ENCODE measurements at places on chromosomes 4 and X.

DNA sequence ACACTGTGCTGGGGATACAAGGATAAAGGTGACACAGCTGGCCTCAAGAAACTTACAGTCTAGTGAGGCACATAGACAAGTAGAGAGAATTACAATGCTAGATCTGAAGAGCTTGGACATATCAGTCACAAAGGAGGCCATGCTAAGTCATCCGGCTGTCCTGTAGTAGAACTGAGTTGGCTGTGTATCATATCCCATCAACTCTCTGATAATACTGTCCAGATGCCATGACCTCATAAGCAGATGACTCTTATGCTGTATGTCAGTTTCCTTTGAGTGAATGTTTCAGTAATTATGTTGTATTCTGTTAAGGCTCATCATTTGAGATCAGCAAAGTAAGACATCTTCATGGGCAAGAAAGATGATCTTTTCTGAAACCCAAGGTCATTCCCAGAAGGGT lies 442.9 kb downstream of the MID1IP1 start:
- DNase-seq, result no peak

- no peak for DNase-seq
These were observed 18.4 kb upstream of the OGT start for GRCh38 chrX:71514367-71515037.

DNA sequence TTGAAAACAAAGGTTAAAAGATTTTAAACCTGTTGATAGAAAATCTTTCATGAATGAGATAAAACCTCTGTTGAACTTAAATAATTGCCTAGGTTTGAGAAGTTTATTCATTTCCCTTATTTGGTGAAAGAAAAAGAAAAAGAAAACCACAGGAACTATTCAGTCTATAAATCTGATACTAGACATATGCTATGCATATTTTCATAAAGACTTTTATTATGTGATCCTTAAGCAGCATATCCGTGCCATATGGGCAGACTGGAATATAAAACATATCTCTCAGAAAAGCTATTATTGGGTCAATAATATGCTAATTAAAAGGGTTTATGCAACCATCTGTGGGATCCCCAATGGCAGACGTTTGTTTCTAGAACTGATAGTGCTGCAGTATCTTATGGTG lies 178.7 kb downstream of the RASL11B start:
- no peak for DNase-seq

DNA sequence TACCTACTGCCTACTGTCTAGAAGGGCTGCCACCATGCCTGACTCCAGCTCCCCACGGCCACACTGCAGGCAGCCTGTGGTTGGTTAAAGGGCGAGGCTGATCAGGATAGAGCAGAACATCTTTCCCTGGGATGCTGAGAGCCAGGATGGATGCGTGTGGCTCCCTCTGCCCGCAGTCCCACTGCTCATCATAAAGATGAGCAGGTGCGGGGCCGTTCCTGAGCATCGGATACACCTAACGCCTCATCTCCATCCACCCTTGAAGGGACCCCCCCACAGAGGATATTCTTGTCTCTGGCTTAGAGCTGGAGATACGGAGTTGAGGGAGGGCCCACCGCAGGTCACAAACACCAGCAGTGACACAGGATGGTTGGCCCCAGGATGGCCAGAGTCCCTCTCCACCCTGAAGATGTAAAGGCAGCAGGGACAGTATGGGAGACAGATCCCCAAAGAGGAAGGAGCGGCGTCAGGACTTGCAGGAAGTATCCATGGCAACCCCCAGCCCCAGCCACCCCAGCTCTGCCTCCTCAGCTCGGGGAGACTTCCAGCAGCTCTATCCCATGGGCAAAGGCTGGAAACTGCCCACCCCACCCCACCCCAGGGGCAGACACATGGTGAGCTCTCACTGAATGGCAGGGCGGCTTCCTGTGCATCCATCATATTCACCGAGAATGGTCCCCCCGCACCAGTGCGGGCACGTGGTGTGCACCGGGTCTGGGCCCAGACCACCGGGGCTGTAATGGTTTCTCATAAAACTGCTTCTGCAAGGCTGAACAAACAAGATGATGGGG lies 19.3 kb downstream of the PPP2R2C start:
- DNase-seq, result peak; percentile 27

- no peak for DNase-seq
These were observed 884.5 kb upstream of the EPHA5 start for GRCh38 chr4:66554826-66555225.

- DNase-seq, result no peak
These were observed 45.2 kb upstream of the SLC39A8 start for GRCh38 chr4:102390438-102390837.

GRCh38 chr4:174423257-174423944 lies 98.9 kb downstream of the HPGD start:
- peak; percentile 49 for DNase-seq

GRCh38 chr4:101708293-101709039 lies 82.1 kb upstream of the BANK1 start:
- peak; percentile 19 for DNase-seq

GRCh38 chrX:258291-259040 lies 22.7 kb upstream of the PLCXD1 start:
- DNase-seq, result no peak

DNA sequence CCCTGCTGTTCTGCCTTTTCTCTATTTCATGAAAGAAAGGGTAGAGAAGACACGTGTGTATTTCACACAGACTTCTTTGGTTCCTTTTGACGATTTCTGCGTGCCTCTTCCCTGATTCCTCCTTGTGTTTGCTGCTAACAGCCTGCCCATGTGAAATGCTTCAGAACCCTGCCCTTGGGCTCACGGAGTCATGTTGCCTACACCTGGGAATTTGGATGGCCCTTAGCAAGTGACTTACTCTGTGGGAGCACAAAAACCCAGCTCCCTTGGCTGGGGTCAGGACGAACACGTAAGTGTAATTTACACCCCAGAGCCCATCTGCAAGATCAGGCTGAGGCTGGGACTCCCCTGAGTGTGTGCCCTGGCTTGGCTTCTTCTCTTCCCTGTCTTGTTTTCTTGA lies 220.3 kb upstream of the BCOR start:
- no peak for DNase-seq

DNA sequence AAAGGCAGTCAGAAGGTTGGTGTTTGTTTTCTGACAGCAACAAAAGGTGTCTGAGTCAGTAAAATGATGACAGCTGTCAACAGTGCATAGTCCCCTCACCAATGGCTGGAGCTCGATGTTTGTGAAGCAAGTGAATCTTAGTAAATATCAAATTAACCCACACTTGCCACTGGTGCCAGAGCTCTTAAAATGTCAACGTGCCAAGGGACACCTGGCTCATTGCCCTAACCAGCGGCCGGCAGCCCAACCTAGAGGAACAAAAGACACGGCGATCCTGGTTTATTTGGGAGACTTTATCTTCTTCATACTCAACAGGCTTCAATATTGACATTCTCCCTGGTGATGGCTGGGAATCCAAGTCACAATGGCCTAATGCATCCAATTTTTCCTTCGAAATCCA lies 143.4 kb downstream of the CPEB2 start:
- peak; percentile 46 for DNase-seq

DNA sequence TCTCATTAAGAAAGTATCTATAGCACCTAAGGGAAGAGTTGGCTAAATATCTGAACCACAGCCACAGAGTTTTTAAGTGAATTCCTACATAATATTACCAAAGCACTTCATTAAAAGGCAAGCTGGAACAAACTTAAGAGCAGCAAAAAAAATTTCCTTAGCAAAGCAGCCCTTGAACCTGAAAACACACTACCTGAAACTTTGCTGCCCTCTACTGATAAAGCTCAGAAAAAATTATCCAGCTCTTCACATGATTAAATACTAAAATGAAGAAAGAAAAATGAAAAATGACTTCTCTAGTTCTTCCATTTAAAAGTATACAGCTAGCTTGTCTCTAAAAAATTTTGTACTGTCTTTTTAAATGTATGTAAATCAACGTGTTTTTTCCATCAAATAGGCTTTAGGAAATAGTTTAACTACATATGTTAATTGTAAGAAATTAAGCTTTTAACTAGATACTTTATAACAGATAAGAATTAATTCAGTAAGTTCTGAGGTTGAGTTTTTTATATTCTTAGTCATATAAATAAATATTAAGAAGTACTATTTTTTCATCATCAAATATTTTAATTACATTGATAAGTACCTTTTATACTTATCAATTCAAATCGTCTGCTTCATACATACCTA lies 156.1 kb downstream of the STPG2 start:
- DNase-seq, result peak; percentile 1

DNA sequence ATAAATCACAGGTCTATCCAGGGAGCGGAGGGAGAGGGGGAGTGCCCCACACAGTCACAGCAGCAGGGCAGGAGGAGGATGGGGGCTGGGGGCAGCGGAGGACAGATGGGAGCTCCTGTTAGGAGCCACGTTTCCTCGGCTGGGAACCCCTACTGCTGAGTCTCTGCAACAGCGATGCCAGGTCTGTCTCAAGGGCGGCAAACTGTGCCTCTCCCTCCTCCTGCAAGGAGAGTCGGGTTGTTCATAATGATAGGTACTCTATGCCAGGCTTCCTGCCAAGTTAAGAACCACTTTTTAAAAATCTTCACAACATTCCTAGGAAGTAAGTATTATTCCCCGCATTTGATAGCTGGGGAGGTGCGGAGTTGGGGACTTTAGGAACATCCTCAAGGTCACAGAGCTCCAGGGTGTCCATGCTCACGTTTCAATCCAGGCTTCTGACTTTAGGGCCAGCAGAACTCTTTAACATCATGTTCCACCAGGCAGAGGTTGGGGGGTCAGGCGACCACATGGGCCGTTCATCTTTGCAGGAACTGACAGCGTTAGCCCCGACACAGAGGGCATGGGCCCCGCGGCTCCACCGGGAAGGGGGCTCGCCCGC lies 98.3 kb upstream of the MAML3 start:
- DNase-seq, result peak; percentile 92

DNA sequence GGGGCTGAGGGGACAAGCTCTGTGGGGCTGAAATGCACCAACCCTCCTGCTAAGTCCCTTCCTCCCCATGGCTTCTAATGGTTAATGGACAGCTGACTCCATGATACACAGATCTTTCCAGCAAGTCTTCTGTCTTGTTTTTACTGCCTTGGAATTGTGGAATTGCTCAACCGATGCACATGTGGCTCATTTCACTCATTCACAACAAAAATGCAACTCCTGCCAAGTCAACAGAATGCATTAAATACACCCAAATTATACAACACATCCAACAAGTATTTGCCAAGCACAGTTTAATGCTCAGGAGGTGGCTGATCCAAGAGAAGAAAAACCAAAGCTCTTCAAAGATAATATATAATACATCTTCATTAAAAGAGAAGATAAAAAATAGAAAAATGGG lies 61.9 kb upstream of the PAGE4 start:
- no peak for DNase-seq

DNA sequence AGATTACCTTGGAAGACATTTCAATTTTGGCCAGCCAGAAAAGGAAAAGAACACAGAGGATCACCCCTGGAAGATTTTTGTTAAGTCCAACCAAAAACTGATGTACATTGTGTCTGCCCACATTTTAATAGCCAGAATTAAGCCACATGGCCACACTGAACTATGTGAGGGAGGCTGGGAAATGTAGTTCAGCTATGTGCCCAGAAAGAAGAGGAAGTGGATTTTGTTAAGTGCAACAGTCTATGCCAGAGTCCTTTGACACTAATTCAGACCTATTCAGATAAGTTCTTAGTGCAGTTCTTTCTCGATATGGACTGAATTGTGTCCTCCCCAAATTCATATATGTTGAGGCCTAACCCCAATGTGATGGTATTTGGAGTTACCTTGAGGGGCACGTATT lies 18.4 kb downstream of the PRPS1 start:
- no peak for DNase-seq

GRCh38 chr4:159900562-159900961 lies 797.7 kb downstream of the RAPGEF2 start:
- no peak for DNase-seq

GRCh38 chr4:110869862-110870572 lies 247.1 kb upstream of the PITX2 start:
- DNase-seq, result peak; percentile 60

- peak; percentile 93 for DNase-seq
These were observed 64.5 kb upstream of the PRPS1 start for GRCh38 chrX:107563824-107564223.

DNA sequence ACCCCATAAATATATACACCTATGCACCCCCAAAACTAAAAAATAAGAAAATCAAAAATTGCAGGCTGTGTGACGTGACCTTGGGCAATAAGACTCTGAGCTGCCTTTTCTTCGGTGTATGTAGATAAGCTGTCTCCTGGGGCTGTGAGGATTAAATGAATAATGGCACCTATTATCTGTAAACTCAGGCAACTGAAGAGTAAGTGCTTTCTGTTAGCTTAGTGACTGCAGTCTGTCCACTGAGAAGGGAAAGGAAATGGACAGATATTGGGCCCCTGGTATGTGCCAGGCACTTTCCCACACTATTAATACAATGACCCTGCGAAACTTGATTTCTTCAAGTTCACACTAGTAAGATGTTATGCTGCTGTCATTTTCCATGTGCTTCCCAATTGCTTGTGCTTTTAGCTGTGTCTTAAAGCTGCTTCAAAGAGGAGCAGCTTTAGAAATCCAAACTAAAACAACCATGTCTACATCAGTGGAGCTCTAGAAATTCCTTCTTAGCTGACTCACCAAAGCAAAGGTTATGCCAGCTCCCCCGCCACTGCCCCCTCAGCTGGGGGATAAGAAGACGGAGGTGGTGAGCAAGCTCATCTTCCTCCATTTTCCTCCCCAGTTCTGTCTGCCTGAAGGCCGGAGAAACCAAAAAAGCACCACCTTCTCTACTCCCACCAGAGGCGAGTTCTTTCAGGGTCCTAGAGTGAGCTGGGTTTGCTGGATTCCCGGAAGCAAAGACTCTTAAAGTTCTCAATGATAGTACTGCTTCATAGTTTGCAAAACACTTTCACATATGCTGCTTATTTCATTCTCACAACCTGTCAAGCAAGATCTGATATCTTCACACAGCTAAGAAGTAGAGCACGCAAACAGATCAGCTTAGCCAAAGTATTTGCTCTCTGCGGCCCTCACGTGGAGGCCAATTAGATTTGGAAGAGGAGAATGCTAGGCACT lies 8.8 kb upstream of the DGAT2L6 start:
- peak; percentile 36 for DNase-seq

GRCh38 chrX:46582325-46582724 lies 8.8 kb downstream of the CHST7 start:
- no peak for DNase-seq

- no peak for DNase-seq
These were observed 187.9 kb downstream of the LRBA start for GRCh38 chr4:150827226-150827625.

DNA sequence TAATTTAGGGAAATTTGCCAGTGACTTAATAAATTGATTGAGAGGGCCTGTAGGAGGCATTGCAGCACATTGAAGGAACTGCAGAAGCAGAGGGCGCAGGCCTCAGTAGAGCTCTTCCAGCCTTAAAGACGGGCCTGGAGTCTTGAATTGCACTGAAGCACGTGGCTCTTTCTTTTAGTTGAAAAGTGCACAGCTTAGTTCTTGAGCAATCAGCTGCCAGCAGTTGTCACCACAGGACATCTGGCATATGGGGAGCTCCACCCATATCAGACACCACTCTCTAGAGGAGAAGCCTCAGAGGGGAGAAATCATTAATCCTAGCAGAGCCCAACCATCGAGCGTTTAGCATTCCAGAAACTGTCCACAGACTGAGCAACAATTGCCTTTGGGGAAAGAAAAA lies 16.0 kb upstream of the FGF16 start:
- DNase-seq, result peak; percentile 7

Measured in NCI-H69 (cell line).